Stimulated activated CD8-positive, alpha-beta memory T cell treated with anti-CD3 and anti-CD28 coated beads, Interleukin-12 subunit alpha, Interleukin-12 subunit beta, amount 100 ng/mL, for 1 hour (primary cell): ENCODE measurements at places on chromosomes 6 and 20.

- DNase-seq = no peak
Measured at GRCh38 chr20:22533823-22534751, 50.3 kb downstream of the FOXA2 start.

DNA sequence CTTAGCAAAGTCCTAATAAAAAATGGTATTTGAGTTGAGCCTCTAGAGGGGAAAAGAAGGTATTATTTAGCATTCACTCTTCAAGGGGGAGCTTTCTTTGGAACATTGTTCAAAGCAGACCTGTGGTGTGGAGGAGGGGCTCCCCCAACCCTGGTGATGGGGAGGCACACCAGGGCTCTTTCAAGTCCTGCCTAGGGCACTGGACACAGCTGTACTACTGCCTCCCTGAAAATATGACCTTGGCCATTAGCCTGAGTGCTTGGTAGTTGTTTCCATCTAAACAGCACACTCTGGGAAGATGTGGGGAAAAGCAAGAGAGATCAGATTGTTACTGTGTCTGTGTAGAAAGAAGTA lies 215.1 kb upstream of the CNR1 start:
- no peak for DNase-seq

- DNase-seq = no peak
Measured at GRCh38 chr20:49585585-49586245, 17.8 kb upstream of the PTGIS start.

GRCh38 chr6:90941885-90942284 lies 355.0 kb upstream of the MAP3K7 start:
- DNase-seq = no peak

- DNase-seq = no peak
Measured at GRCh38 chr6:113818578-113818977, 38.6 kb upstream of the MARCKS start.

- no peak for DNase-seq
Measured at GRCh38 chr6:167474725-167475124, 149.8 kb downstream of the TTLL2 start.

GRCh38 chr6:5506597-5506996 lies 245.3 kb downstream of the FARS2 start:
- no peak for DNase-seq

DNA sequence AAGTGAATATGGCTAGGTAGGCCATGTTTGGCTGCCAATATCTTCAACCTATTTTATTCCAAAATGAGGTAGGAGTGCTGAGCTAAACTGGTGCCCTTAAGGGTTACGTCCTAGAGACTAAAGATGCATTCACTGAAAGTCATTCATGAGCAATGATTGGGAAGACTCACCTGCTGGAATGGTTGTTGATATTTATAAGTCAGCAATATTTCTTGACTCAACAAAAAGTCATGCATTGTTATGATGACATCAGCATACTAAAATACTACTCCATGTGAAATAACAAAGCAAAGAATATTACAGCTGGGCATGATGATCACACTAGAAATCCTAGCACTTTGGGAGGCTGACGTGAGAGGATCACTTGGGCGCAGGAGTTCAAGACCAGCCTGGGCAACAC lies 17.6 kb upstream of the NUP153 start:
- DNase-seq = no peak

DNA sequence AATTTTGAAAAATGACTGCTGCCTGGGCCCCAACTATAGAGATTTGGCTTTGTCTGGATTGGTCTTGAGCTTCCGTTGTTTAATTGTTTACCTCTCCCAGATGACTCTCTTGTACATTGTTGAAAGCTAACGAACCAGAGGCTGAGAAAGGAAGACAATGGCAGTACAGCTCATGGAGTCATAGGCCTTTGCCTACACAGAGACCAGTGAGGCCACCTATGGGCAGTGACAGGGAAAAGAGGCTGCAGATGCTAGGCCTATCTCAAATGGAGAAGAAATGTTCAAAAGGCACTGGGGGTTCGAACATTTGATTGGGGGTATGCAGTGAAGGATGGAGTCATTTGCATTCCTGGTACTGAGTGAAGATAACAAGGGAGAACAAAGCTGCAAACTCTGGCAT lies 29.1 kb downstream of the OPN5 start:
- no peak for DNase-seq

GRCh38 chr20:59835448-59836395 lies 97.7 kb downstream of the SYCP2 start:
- no peak for DNase-seq

DNA sequence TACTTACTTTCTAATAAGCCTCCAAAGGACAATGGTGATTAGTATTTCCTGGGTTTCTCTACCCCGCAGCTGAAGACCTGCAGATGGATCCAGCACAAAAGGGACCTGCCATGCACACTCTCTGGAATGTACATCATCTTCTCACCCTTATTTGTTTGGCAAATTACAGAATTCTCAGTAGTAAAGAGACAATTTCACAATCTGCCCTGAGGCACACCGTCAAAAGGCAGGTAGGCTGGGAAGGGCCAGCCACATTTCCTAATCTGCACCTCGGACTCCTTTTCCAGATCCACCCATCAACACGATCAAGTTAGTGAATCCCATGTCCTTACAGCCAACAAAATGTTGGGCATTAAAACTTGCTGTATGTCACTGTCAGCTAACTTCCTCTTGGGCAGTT lies 4.9 kb downstream of the OVOL2 start:
- no peak for DNase-seq

GRCh38 chr20:9889270-9889981 lies 50.5 kb upstream of the PAK5 start:
- DNase-seq = no peak

DNA sequence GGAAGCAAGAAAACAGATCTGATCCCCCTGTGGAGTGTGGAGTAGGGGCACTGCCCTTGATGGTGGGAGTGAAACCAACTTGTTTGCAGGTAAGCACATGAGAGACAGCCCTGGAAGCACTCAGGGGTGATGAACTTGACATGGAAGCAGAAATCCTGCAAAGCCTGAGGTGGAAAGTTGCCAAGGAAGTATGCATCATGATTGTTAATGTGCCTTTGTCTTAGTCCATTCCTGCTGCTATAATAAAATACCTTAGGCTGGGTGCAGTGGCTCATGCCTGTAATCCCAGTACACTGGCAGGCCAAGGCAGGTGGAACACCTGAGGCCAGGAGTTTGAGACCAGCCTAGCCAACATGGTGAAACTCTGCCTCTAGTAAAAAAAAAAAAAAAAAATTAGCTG lies 40.2 kb upstream of the IFNGR1 start:
- no peak for DNase-seq

- no peak for DNase-seq
Measured at GRCh38 chr6:150250826-150251225, 108.0 kb downstream of the PPP1R14C start.

DNA sequence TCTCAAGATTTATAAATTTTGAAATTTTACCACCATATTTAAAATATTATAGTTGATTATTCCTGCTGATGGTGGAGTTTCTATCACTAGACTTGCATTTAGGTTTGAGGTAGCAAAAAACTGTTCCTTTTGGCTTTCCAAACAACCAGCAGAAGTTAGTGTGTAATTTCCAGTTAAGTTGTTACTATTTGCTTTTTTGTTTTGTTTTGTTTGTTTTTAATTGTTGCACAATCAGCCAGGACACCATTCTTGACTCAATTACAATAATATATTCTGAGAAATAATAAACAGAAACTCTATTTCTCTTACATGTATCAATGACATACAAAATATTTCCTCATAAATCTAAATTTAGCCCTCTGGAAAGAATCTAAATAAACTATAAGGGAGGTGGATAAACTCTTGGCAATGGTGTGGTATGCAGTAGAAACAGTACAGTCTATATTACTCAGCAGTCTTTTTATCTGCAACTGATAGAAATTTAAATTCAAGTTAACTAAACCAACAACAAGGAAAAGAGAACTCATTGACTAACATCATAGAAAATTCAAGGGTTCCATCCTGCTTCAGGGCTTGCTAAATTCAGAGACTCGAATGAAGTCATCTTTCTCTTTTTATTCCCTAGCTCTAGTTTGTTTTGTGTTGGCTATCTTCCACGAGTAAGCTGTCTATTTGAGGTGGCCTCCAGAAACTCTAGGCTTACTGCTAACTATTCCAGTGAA lies 19.4 kb upstream of the COL19A1 start:
- no peak for DNase-seq

GRCh38 chr20:59938696-59939051 lies 1.4 kb downstream of the PPP1R3D start:
- DNase-seq = no peak

GRCh38 chr6:87257565-87257964 lies 64.8 kb upstream of the SMIM8 start:
- DNase-seq = no peak

DNA sequence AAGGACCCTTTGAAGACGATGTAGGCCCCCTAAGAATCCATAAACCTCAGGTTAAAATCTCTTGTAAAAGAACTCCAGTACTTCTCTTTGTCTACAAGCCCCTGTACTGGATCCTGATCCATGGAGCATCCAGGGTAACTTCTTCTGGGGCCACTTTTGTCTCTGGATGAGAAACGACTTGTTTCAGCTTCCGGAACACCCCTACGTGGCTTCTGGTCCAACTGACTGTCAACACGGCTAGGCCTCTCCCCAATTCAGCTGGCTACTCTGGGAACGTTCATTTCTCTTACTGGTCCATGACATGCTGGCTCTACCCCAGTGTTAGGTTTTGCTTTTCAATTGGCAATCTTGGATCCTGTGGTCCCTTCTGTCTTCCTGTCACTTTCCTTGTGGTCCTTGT lies 198.0 kb downstream of the BACH2 start:
- no peak for DNase-seq

- no peak for DNase-seq
Measured at GRCh38 chr6:153044295-153044694, 41.8 kb upstream of the MTRF1L start.

GRCh38 chr6:99424761-99425646 lies at the start of gene PNISR:
Gene PNISR (minus strand): TSS chr6:99425308. CDS start chr6:99414659, 10,649 bp downstream.
- peak; percentile 82 for DNase-seq

DNA sequence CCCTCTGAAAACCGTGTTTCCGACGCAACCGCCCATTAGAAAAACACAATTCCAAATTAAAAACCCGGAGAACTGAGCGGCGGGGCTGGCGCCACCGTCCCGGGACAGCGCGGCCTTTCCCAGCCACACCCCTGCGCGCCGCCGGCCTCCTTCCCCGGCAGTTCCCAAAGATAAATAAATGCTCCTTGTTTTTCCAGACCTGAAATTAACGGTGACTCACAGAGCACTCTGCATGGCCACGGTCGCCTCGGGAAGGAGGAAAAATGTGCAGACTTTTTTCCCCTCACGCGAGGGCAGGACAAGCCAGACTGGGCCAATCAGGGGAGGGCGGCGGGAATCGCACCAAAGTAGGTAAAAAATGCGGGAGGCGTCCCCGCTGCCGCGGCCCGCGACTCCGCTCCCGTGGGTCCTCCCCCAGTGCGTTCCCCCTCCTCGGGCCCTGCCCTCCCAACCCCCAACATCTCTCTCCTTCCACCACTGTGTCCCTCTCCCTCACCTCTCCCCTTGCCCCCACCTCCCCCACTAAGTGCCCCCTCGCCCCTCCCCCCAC lies 828 bp upstream of the DSTN start:
- no peak for DNase-seq

DNA sequence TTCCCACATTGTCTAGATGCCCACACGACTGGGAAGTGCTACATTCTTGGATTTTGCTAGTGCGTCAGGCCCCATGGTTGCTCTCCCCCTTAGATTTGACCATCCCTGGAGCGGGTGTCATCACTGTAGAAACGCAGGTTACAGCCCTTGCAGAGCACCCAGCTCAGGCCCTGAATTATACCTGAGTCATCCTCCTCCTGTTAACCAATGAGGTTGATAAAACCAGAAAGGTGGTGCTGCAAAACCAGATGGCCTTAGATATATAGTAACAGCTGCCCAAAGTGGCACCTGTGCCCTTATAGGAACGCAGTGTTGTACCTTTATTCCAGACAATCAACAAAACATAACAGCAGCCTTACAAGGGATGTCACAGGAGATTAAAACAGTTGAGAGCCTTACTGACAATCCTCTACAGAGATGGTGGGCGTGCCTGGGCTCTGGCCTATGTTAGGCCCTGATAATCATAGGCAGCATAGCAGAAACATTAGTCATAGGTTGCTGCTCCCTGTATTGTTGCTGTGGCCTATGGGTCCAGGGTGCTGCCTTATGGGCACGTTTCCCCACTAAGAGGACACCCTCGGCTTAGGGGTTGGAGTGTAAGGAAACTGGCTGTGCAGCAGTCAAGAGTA lies 33.6 kb upstream of the HSF2 start:
- no peak for DNase-seq

GRCh38 chr20:50042370-50043313 lies 59.9 kb downstream of the SNAI1 start:
- no peak for DNase-seq

DNA sequence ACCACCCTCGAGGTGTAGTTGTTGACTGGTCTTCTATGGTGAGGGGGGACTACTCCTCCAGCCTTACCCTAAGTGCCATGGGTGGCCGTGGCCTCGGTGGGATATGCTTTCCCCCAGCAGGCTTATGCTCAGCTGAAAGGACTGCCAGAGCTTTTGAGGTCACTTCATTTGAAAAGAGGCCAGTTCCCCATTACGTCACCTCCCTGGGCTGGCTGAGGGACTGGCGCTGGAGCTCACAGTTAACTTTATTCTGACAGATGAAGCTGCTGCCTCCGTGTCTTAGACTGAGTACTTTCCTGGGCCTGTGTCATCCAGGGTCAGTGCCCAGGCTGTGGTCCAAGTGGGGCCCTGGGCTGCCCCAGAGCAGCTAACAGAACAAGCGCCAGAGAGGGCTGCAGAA lies 42.8 kb upstream of the PCMTD2 start:
- DNase-seq = no peak

- no peak for DNase-seq
Measured at GRCh38 chr20:3509064-3509463, 38.2 kb downstream of the ATRN start.

GRCh38 chr6:22632581-22633145 lies 63.3 kb downstream of the HDGFL1 start:
- no peak for DNase-seq

DNA sequence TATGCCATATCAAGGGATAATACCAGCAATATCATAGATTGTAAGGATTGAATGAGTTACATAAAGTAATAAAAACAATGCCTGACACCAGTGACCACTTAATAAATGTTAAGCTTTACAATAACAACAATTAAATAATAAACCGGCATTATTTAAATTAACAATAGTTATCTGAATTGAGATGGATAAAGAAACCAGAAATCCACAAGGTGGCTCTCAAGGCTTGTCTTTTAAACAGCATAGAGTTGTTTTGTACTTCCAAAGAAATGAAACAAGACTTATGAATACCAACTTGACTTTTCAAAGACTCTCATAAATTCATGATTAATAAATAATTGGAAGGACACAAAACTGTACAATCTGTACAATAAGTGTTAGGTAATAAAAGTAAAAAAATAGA lies 203.1 kb downstream of the ASCC3 start:
- no peak for DNase-seq

- no peak for DNase-seq
Measured at GRCh38 chr6:55694148-55694547, 115.2 kb upstream of the HMGCLL1 start.
